ENCODE measurements at places on chromosomes 11 and 22.

- H3K27me3 ChIP-seq: peaks cover 19% of the 10 kb centered on the region
- H3K4me3 ChIP-seq: no peak overlapping the region
- H3K36me3 ChIP-seq: no peaks in the 10 kb centered on the region
- no peak overlapping the region for H3K27ac ChIP-seq
- no peaks in the 10 kb centered on the region for H3K4me1 ChIP-seq
These were observed 214.3 kb downstream of the NXPE2 start for GRCh38 chr11:114892381-114893197.

DNA sequence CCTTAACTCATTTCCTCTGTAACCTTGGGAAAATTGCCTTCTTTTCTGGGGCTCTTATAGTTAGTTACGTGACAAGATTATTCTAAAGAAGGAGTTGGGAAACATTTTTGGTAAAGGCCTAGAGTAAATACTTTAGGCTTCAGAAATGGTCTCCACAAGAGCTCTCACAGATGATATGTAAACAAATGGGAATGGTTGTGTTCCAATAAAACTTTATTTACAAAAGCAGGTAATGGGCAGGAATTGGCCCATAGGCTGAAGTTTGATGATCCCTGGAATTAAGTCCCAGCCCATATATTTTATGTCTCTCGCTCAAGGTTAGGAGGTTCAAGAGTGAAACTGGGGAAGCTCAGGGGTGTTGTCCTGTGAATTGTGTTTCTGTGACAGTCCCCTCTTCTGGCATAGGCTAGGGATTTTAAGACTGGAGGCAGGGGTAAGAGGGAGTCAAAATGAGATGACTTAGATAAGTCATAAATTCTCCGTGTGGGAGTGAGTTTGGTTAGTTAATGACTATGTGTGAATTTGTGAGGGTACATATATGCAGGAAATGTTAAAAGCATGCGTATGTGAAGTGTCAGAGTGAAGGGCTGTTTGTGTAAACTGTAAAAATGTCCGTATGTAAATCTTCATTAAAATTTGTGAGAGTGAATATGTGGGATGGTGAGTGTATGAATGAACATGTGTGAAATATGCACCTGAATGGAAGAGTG, 7.4 kb upstream of the OR52B4 start:
- DNase-seq: no peak
- no peak overlapping the region for H3K4me3 ChIP-seq
- H3K4me1 ChIP-seq: no peaks in the 10 kb centered on the region
- no peak overlapping the region for H3K27ac ChIP-seq

DNA sequence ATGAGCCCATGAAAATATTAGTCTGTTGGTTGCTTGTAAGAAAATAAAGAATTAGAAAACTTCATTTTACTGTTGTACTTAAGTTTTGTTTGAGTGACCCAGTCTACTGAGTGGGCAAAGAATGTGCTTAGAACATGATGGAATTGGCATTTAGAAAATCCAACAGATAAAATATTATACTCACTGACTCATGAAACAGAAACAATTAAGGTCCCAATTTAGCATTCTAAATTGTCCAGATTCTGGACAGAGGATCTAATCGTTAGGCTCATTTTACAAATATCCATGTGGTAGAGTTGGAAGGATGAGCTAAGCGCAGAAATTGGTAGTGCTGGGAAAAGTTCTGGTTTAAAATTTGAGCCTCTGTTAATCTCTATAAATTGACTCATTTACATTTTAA, 45.4 kb downstream of the METTL15 start:
- no peak overlapping the region for H3K4me3 ChIP-seq
- no peak overlapping the region for H3K27ac ChIP-seq
- H3K4me1 ChIP-seq: no peaks in the 10 kb centered on the region
- peaks cover 19% of the 10 kb centered on the region for H3K36me3 ChIP-seq
- DNase-seq: no peak

- no peak for DNase-seq
- H3K36me3 ChIP-seq: no peaks in the 10 kb centered on the region
These were observed 86.8 kb upstream of the TIMP3 start for GRCh38 chr22:32714458-32715430.

DNA sequence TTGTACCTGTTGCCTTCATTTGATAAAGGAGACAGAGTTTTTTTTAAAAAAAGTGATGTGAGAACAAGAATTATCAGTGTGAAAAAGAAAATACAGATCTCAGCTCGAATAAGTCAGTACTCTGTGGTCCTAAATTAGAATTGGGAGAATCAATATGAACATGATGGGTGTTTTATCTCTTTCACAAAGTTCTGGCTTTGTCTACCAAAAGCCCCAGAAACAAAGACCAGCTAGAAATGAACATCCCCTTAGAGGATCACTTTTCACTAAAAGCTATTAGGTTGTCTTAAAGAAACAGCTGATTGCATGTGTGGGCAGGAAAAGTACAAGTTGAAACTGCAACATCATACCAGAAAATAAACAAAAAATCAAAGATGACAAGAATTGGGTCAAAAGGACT, 8.4 kb upstream of the ST14 start:
- H3K27me3 ChIP-seq: no peaks in the 10 kb centered on the region
- peaks cover 16% of the 10 kb centered on the region for H3K4me1 ChIP-seq
- H3K27ac ChIP-seq: no peak overlapping the region
- H3K36me3 ChIP-seq: no peaks in the 10 kb centered on the region
- H3K4me3 ChIP-seq: no peak overlapping the region

DNA sequence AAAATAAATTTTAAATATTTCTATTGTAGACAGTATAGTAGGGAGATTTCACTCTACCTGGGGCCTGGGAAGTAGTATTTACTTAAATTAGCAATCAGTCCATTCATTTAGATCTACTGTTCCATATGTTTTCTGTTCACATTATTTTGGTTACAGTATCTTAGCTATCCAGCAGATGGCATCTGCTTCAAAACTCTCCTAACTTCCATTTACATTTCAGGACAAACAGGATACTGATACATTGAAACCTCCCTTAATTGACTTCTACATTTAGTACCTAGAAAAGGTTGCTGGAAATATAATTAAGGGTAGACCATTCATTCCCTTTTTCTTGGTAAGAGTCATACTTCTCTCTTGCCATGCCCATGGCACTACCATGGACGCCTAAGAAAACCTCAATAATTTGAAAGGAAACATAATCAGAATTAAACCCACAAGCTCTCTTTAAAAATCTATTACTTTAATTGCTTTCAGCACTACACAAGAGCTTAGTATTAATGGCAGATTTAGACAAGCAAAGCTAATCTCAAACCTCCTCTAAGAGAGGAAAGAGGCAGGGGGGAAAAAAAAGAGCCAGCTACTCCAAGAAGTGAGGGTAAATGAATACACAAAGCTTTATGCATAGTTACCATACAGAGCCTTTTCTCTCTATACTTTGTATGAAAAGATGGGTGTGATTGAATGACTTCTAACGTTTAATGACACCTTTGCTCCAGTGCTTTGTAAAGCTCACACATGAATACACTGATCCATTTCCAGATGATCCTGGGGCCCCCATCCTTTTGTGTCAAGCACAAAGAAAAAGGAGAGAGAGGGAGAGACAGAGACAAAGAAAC, 131.2 kb upstream of the MTMR2 start:
- H3K27me3 ChIP-seq: no peaks in the 10 kb centered on the region
- peaks cover 38% of the 10 kb centered on the region for H3K4me1 ChIP-seq
- H3K36me3 ChIP-seq: no peaks in the 10 kb centered on the region
- H3K27ac ChIP-seq: no peak overlapping the region
- H3K4me3 ChIP-seq: no peak overlapping the region
- DNase-seq: no peak
